ENCODE measurements at places on chromosomes 2 and 18.

- DNase-seq = no peak
Observed at GRCh38 chr2:216111122-216111521, 2.0 kb downstream of the XRCC5 start.

GRCh38 chr2:98809878-98810587 lies 79.1 kb upstream of the MGAT4A start:
- no peak for DNase-seq

- DNase-seq = no peak
Observed at GRCh38 chr2:240372101-240372500, 63.4 kb upstream of the GPC1 start.

GRCh38 chr2:125684932-125685331 lies 971.0 kb upstream of the GYPC start:
- DNase-seq = no peak

DNA sequence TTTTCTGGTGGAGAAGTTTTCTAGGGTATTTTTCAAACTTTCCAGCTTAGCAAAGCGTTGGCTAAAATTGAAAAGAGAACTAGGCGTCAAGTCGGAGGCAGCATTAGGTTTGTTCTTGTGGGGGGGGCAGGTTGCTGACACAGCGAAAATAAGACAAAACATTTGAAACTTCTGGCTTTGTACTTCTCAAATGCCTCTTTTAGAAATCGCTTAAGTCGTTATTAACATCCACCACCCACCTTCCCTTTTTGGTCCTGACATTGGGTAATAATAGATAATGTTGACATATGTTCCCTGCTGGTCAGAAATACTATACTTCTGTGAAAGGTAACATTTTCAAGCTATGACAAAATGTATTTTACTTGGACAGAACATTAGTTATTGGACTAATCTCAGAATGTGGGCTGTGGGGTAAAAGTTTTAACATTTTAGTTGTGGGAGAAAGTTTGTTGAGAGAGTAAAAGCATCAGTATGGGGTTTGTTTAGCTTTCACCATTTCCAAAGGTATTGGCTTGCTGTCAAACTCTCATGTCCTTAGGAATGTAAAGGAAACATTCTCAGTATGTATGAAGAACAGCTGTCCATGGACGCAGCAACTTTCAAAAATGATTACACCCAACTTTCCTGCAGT lies 88.1 kb upstream of the ZEB2 start:
- DNase-seq = no peak

DNA sequence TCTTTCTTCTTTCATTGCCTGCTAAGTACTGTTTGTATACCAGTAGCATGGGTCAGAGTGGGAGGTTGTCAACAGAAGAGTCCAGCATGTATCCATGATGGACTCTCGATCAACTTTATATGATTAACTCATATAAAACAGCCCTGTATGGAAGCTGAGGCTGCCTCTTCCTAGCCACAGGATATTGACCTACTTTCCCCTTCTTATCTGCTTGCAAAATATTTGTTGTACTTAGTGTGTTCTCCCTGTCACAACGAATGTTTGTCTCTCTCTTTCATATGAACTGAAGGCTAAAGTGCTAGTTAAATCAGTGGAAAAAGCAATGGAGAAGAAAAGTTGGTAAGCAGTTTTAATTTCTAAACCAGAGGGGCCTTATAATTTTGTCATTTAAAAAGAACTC lies 17.8 kb downstream of the MYO1B start:
- DNase-seq = no peak

GRCh38 chr2:55887351-55887750 lies 36.2 kb downstream of the EFEMP1 start:
- DNase-seq = no peak

- no peak for DNase-seq
Observed at GRCh38 chr2:55026202-55026601, 24.0 kb downstream of the RTN4 start.

GRCh38 chr2:113692698-113693428 lies 63.6 kb downstream of the SLC35F5 start:
- DNase-seq = peak; percentile 70

DNA sequence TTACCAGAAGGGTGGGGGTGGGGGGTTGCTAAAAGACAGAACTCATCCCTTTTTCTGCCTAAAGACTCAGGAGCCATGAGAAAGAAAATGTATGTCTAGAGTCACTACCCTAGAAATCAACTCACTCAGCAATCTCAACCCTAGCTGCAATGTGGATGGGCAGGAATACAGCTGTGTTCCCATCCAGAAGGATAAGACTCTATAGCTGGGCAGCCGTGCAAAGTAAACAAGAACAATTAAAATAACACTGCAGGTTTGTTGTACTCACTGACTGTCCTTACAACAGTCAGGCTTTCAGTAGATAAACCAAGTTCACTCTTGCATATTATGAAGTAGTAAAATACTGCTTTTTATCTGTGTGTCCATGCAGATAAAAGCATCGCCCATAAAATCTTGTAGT lies 74.0 kb downstream of the ESCO1 start:
- DNase-seq = no peak

- DNase-seq = no peak
Observed at GRCh38 chr2:235050980-235051351, 99.1 kb downstream of the SH3BP4 start.

- no peak for DNase-seq
Observed at GRCh38 chr2:136081582-136082210, 36.3 kb downstream of the CXCR4 start.

DNA sequence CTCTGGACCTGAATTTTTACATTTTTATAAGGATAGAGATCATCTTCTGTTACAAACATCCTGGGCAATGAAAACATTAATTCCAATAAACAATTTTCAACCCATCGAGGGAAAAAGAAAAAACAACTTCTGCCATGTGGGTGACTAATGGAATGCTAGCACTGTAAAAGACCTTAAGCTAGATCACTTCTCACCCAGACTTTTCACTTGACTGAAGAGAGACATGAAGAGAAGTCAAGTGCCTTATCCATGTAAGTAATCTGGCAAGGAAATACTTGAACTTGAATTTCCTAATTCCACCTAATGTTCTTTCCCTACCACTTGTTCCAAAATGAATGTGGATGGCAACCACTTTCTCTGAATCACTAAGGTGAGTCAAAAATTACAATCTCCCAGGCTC lies 98.3 kb upstream of the ACVR1C start:
- no peak for DNase-seq

- no peak for DNase-seq
Observed at GRCh38 chr2:171909266-171909665, 13.0 kb upstream of the HAT1 start.

- no peak for DNase-seq
Observed at GRCh38 chr18:60329131-60329530, 43.4 kb downstream of the MC4R start.

DNA sequence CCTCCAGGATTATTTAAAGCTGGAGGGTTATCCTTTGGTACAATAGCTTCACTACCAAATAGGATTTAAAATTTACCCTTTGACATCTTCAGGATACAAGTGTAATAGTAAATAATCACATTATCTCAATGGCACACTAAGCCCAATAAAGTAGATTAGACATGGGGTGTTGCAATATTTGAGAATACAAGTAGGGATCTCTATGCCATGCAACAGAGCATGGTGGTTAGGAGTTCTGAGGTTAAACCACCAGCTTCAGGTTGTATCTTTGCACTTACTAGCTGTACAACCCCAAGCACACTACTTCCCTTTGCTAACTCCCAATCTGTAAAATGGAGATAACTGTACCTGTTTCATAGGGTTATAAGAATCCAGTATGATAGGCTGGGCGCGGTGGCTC lies 6.2 kb downstream of the MBD2 start:
- no peak for DNase-seq

DNA sequence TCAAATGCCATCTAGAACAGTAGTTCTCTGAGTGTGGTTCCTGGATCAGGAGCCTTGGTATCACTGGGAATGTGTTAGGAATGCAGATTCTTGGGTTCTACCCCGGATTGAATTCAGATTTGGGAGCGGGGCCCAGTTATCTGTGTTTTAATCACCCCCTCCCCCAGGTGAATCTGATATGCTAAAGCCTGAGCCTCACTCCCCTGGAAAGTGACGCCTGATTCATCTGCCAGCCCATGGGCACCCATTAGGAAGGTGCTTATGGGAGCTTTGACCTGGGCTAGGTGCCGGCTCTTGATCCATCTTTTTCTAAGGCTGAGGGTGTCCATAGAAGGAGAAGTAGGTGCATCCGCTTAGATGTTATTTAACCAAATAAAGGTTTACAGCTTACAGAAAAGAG lies 199.4 kb downstream of the NEDD4L start:
- no peak for DNase-seq

GRCh38 chr2:47223980-47224379 lies 68.9 kb upstream of the STPG4 start:
- DNase-seq = no peak

GRCh38 chr18:53702480-53702879 lies 522.0 kb downstream of the MBD2 start:
- DNase-seq = no peak

DNA sequence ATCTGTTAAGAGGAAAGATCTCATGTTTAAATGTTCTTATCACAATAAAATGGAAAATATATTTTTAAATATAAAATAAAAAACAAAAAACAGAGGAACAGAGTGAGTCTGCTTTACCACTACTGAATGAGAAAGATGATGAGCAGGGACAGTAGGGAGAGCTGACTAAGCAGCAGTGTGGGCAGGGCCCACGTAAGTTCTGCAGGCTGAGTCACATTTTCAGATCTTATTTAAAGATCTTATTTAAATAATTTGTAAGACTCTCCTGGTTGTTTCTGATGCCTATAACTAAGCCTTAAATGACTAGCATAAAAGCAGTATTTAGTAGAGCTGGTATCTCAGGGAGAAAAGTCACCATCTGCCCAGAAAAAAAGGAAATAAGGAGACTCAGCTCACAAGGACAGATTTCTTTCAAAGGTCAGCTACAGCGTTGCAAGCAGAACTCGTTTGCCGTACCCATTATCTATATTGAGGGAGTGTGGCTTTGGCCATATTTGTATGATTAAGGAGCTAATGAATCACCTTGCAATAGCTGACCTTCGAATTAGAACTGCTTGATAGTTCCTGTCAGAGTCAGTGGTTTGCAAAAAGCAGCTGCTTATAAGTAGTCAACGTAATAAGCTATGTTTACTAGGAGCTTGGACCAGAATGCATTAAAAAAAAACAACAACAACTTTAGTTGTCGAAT lies 322.1 kb upstream of the CHAC2 start:
- DNase-seq = no peak

GRCh38 chr2:202750763-202751427 lies 116.1 kb downstream of the FAM117B start:
- DNase-seq = no peak

DNA sequence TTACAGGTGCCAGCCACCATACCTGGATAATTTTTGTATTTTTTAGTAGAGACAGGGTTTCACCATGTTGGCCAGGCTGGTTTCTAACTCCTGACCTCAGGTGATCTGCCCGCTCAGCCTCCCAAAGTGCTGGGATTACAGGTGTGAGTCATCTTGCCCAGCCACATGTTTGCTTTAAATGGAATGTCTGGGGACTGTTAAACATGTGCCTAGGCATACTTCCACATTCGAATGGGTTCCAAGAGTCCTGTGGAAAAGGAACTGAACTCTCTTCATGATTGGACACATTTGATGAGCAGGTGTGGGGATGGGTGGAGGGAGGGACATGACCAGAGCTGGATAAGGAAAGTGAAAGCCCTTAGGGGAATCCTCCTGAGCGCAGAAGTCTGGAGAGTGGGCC lies 58.4 kb upstream of the GREB1L start:
- no peak for DNase-seq

- DNase-seq = no peak
Observed at GRCh38 chr2:47087051-47087450, 68.1 kb downstream of the STPG4 start.

DNA sequence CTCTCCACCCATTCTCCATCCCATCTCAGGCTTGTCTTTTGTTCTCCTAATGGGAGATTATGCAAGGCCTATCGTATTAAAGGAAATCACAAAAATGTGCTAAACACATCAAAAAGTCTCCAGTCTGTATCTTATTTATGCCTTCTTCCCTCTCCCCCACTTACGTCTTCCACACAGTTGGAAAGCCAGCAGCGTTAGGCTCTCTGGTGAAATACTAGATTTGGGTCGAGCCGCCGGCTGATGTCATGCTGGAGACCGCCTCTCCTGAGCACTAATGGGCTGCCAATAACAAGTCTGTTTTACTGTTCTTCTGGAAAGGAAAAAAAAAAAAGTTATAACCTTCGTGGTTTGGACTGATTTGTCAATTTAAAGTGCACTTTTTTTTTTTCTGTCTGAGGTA lies 182.7 kb upstream of the SIX2 start:
- DNase-seq = no peak

DNA sequence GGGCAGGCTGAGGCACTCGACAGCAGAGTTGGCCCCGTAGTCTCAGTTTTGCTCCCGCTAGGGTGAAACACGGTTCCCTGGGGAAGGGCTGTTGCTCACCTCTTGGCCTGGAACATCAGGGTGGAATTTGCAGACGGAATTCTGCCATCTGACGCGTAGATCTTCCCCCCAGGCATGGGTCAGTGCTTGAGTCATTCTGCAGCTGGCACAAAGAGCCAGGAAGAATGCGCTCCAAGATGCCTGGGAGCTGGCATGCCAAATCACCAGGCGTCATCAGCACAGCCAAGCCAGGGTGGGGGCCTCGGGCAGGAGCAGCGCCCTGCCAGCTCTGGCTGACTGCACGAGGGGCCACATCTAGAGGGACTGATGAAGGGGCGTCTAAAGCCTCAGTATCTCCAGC lies 42.7 kb downstream of the ODC1 start:
- no peak for DNase-seq

GRCh38 chr2:39851651-39852110 lies 72.6 kb upstream of the THUMPD2 start:
- DNase-seq = no peak

DNA sequence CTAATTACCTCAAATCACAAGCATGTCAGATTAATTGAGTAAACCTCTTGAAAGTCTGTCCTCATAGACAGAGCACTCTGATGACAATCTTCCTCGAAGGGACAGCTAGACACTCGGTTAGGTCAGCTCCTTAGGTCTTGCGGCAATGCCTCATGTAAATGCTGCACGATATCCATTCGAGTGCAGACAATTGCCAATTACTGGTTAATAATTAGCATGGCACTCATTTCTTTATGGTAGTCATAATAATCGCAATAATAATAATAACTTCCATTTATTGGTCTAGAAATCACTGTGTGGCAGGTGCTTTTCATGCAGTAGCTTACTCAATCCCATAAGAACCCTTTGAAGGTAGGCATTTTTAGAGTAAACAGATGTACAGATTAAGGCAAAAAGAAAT lies 44.7 kb upstream of the DSC1 start:
- DNase-seq = no peak

DNA sequence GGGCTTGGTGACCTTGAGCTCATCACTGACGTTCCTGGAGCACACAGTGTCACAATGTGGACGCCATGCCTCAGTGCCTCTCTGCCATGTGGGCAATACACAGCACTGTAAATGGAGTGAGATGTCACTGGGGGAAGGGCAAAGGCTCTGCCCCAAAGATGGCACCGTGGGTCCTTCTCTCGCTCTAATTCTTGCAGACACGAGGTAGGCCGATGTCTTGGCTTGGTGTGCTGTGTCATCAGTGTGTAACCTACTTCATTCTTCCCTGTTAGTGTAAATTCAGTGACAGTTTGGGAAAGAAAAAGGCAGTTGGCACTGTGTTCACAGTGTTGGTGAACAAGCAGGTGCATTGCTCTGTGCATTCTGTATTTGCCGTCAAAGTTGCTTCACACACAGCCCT lies 309.3 kb upstream of the MYT1L start:
- no peak for DNase-seq

GRCh38 chr18:63162271-63163014 lies 157.1 kb downstream of the BCL2 start:
- DNase-seq = peak; percentile 40

- no peak for DNase-seq
Observed at GRCh38 chr2:26883956-26884355, 36.0 kb downstream of the DPYSL5 start.

Measured in CD4-positive, alpha-beta T cell treated with Interleukin-4 for 4 hours (primary cell).